ENCODE measurements at places on chromosomes 12 and 14.

DNA sequence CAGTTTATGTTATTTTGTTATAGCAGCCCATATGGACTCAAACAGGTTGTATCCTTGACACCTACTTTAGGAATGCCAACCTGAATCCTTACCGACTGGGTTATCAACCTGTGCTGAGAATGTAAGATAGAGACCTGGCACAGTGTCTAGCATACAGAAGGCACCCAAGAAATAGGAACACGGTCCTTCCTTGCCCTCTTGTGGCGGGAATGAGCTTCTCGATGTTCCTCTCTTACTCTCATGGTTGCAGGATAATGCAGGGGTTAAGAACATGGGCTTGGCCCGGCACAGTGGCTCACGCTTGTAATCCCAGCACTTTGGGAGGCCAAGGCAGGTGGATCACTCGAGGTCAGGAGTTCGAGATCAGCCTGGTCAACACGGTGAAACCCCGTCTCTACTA is 6.5 kb downstream of the C12orf43 start:
- no peak for DNase-seq

GRCh38 chr14:101862711-101863110 is 101.2 kb downstream of the PPP2R5C start:
- DNase-seq, result no peak

DNA sequence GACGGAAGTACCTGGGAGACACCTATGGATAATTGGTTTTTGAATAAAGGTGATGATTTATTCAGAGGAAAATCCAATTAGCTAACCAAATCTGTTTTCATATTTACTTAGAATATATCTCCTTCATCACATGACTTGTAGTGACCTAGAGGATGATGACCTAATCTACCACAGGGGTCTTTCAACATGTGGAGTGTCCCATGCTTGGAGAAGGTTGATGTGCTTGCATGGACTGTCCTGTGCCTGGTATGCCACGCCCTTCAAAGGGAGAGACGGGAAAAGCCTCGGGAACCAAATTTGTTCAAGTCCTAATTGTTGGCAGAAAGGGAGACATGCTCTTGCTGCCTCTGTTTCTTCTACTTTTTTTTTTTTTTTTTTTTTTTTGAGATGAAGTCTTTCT is 11.8 kb upstream of the PAPLN start:
- DNase-seq, result no peak

- no peak for DNase-seq
Measured at GRCh38 chr12:9792185-9792900, 31.6 kb upstream of the CD69 start.

- DNase-seq, result no peak
Measured at GRCh38 chr12:88834226-88834625, 254.0 kb upstream of the KITLG start.

DNA sequence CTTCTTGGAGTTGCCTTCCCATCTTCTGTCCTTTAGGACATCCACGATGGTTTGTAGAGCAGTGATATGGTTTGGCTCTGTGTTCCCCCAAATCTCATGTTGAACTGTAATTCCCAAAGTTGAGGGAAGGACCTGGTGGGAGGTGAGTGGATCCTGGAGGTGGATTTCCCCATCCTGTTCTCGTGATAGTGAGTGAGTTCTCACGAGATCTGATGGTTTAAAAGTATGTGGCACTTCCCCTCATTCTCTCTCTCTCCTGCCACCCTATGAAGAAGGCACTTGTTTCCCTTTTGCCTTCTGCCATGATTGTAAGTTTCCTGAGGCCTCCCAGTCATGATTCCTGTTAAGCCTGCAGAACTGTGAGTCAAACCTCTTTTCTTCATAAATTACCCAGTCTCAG is 99.2 kb downstream of the BRMS1L start:
- DNase-seq, result no peak

- peak; percentile 43 for DNase-seq
Measured at GRCh38 chr14:35234012-35234805, 58.0 kb upstream of the PSMA6 start.

- no peak for DNase-seq
Measured at GRCh38 chr14:105096206-105096875, 31.1 kb upstream of the GPR132 start.

- no peak for DNase-seq
Measured at GRCh38 chr14:92416544-92416943, 93.6 kb downstream of the SLC24A4 start.

DNA sequence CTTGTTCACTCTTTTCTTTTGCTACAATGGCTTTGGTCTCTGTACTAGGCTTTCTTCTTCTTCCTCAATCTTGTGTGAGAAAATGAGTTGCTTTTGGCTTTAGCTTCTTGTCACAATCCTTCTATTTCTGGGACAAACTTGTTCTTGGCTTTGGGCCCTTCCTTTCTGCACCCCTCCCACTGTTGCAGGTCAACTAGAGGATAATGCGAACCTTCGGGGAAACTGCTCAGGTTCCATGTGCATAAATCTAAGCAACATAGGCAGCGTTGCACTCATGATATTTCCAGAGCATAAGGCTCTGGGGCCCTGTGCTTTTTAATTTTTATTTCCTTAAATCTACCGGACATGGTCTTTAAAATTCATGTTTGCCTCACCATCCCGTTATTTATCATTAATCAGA is 89.8 kb upstream of the LRIG3 start:
- DNase-seq, result no peak

GRCh38 chr12:131313635-131314034 is 359.9 kb downstream of the ADGRD1 start:
- DNase-seq, result no peak

DNA sequence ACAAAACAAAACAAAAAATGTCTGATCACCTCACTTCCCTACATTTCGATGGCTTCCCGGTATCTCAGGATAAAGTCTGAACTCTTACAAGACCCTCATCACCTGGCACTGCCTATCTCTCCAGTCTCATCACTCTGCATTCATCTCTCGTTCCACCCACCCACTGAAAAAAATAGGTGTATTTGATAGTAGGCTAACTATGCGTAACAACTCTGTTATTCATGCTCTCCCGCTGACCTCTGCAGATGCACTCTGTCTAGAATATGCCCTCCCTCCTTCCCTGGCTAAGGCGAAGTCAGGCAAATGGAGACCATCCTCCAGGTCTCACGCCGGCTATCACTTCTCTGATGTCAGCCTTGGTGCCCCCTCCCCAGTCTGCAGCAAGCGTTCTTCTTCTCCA is 44.9 kb downstream of the EFCAB11 start:
- DNase-seq, result no peak

GRCh38 chr12:13940335-13940865 is 41.0 kb downstream of the GRIN2B start:
- no peak for DNase-seq

GRCh38 chr14:33449268-33449667 is 501.6 kb downstream of the EGLN3 start:
- no peak for DNase-seq

DNA sequence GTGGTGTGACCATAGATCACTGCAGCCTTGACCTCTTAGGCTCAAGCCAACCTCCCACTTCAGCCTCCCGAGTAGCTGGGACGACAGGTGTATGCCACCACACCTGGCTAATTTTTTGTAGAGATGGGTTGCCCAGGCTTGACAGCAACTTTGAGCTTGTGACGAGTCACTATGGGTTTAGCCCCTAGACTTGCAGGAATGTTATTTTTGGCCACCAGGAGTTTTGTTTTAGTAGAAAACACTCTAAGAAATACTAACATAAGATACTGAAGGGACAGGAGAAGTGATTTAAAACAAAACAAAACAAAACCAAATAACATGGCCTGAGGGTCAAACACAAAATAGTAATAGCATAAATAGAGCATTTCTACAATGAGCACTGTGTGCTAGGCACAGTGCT is 26.4 kb downstream of the SETD3 start:
- DNase-seq, result no peak

- no peak for DNase-seq
Measured at GRCh38 chr12:97142737-97143410, 235.8 kb downstream of the NEDD1 start.

DNA sequence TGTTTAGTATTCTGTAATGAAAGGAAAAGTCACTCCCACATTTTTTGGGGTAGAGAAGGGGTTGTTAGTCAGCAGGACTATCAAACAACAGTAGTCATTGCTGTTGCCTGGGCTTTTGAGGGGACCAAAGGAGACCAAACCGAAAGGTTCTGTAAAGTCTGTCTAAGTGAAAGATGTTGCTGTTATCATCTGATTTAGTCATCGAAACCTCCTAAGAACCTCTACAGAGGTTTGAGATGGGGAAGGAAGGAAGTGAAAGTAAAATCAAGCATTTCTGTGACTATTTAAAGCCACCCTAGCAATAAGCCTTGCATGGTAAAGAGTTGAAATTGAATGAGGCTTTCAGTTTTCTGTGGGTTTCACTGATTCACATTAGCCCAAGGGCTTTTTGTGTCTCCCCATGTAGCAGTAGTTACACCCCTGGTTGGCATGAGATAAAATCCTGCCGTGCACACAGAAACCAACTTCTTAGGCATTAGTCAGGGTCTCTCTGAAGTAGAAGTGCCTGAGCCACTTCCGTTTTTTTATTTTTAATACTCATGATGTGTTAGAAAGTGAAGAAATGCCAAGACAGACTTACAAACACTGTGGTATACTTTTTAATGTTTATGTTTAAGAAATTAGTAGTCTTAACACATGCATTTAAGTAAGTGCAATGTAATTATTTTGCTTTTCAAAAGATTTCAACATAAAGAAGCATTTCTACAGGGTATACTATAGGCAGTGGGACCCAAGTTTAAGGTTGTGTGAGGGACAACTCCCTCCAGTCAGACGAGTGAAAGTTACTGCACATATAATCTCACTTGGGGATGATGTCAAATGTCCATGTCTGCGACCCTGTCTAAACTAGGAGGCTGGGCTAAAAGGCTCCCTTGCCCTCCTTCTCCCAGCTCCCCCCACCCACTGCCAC is 50.4 kb downstream of the DYRK2 start:
- no peak for DNase-seq

DNA sequence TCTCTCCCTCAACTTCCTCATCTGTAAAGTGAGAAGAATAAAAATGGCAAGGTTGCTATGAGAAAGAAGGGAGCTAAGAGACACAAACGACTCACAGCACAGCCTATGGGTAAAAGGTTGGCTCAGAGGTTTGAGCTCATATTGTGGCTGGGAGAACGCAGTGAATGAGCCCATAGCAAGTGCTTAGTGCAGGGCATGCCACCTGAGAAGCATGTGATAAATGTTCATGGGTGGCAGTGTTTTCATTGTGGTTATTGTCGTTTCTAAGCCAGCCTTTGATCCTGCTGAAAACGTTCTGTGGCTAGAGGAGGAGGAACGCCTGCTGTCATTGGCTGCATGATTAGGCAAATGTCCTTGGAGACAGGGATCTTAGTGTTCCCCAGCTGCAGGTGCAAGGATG is 150.4 kb downstream of the KSR2 start:
- DNase-seq, result no peak

DNA sequence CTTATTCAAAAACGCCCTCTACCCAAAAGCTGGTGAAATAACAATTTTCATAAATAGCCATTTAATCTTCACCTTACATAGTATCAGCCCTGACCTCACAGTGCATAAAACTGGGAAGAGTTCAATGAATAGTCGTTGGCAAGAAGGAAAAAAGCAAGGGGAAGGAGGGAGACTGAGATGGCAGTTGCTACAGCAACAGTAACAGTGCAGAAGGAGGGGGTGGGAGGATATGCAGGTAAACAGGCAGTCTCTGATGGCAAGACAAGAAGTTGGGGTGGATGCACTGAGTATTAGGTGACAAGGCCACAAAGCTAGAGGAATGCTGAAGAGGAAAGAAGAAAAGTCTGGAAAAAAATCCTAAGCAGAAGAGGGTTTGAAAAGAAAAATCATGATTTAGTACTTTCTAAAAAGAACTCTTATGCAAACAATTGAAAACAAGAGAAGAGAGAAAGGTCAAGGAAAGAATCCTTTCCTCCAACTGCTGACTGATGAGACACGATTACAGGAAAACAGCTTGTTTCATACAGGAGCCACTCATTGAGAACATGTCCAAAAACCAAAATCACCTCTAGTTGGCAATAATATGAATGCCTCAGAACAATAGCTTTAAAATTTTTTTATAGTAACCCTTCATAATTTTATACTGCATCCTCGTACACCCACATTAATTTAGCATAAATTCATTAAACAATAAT is 56.0 kb downstream of the DCAF5 start:
- no peak for DNase-seq

- DNase-seq, result peak; percentile 84
Measured at GRCh38 chr14:73452341-73453186, 5.8 kb downstream of the NUMB start.

DNA sequence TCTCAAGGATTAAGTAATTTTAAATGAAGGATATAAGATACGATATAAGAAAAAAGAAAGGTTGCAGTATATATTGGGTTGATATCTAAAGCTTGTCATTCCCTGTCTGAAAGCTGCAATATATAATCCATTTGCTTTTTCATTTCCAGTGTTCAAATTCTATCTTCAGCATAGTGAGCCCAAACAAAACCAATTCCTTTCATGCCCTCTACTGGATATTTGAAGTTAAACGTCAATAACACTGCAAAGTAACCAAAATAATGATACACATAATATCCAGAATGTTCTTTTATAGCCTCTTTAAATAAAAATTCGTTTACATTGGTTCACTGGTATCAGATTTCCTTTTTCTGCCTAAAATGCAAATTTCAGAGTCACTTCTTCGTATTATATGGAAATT is 64.5 kb upstream of the DAAM1 start:
- no peak for DNase-seq

- no peak for DNase-seq
Measured at GRCh38 chr14:101709962-101710931, 51.3 kb upstream of the PPP2R5C start.

- no peak for DNase-seq
Measured at GRCh38 chr14:71319666-71320065, 412.4 kb downstream of the PCNX1 start.

GRCh38 chr12:128111333-128111732 is 155.6 kb upstream of the TMEM132C start:
- no peak for DNase-seq

- no peak for DNase-seq
Measured at GRCh38 chr12:105020241-105020962, 34.3 kb downstream of the NOPCHAP1 start.

- no peak for DNase-seq
Measured at GRCh38 chr12:53530061-53530460, 22.8 kb upstream of the NPFF start.

GRCh38 chr12:128813883-128814282 is 9.9 kb downstream of the SLC15A4 start:
- DNase-seq, result no peak

- DNase-seq, result no peak
Measured at GRCh38 chr14:95062946-95063345, 94.4 kb downstream of the DICER1 start.

GRCh38 chr12:65742018-65743010 is 82.0 kb upstream of the HMGA2 start:
- no peak for DNase-seq

All from fibroblast of skin of left biceps (primary cell).